ENCODE measurements at places on chromosomes 3 and 15.

DNA sequence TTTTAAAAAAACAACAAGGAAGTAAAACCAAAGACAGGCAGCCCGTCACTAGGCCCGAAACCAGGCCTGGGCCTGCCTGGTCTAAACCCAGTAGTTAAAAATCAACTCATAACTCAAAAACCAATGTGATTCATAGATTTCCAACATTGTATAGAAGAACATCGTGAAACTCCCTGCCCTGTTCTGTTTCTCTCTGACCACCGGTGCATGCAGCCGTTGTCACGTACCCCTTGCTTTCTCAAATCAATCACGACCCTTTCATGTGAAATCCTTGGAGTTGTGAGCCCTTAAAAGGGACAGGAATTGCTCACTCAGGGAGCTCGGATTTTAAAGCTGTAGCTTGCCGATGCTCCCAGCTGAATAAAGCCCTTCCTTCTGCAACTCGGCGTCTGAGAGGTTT is 89.5 kb downstream of the DCLK3 start:
- DNase-seq: no peak

- DNase-seq: no peak
Measured at GRCh38 chr15:33048255-33048654, 146.3 kb downstream of the FMN1 start.

- DNase-seq: no peak
Measured at GRCh38 chr15:88805031-88805780, 2.0 kb downstream of the ACAN start.

DNA sequence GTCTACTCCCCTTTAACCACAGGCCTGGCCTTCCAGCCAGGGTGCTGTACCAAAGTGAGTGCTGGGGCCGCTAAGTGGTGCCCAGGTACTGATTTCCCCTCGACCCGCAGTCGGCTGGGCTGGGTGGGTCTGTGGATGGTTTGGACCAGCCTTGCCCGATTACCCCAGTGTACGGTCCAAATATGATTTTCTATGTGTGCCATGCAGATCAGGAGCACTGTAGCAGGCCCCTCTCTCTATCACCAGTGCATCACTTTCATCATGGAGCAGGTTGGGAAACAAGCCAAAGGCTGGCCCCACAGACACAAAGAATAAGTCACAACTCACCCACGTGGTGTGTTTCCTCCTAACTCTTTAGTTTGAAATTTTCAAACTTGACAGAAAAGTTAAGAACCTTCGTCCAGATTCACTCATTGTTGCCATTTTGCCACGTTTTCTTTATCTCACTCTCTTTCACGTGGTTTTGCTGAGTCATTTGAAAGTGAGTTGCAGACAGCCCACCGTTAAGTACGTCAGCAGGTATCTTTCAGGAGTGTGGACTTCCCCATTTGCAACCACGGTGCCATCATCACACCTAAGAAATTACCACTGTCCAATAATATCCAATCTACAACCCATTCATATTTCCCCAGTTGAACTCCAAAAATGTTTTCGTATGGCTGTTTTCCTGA is 37.0 kb downstream of the ZNF710 start:
- peak; percentile 31 for DNase-seq
